ENCODE measurements at places on chromosomes 3 and 15.

GRCh38 chr3:12479919-12480427, 4.3 kb upstream of the TSEN2 start:
- peak; percentile 71 for DNase-seq

GRCh38 chr15:92655178-92655995, at the start of gene FAM174B:
TSS of gene FAM174B (minus strand) at chr15:92655775.
- DNase-seq, result peak; percentile 79

- DNase-seq, result no peak
Observed at GRCh38 chr3:22284559-22284958, 533.5 kb upstream of the ZNF385D start.

- no peak for DNase-seq
Observed at GRCh38 chr15:64138331-64138941, 13.1 kb upstream of the SNX22 start.

DNA sequence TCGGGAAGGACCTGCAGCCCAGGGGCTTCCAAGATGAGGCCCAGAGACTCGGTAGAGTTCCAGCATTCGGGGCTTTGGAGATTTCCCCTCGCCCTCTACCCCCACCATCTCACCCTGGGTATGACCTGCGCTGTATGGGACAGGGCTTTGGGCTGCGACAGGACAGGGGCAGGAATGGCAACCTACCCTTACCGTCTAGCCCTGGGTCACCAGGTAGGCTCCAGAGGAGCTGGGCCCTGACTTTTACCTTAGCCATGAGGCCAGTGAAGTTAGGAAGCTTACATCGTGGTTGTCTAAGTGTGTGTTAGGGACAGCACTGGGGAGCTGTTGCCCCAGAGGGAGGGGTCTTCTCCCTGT, 683 bp downstream of the PPM1M start:
- DNase-seq, result no peak

- DNase-seq, result peak; percentile 28
Observed at GRCh38 chr3:99747915-99748314, 69.7 kb upstream of the CMSS1 start.

GRCh38 chr3:72401005-72401545, 447.2 kb downstream of the SHQ1 start:
- no peak for DNase-seq

- DNase-seq, result peak; percentile 85
Observed at GRCh38 chr15:70111203-70112073, 13.7 kb upstream of the TLE3 start.

- DNase-seq, result no peak
Observed at GRCh38 chr3:11727207-11727606, 83.5 kb upstream of the VGLL4 start.

DNA sequence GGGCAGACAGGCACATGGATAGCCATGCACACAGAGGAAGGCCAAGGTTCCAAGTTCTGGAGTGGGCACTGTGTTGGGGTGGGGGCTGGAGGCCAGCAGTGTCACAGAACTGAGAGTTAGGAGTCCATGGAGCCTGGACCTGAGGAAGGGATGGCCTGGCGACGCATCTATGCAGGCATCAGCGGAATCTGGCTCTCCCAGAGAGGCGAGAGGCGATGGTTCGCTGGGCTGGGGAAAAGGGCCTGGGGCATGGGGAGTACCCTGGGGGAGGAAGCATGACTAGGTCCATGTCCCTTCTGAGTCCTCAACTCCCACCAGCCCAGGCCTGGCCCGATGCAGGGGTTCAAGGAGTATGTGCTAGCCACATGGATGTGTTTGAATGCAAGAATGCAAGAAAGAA, 192.8 kb upstream of the LINGO1 start:
- DNase-seq, result no peak

GRCh38 chr15:90955624-90956273, 1.1 kb downstream of the RCCD1 start:
- no peak for DNase-seq

Data from hepatocyte (in vitro differentiated cells).